ENCODE measurements at places on chromosomes 5 and 9.

DNA sequence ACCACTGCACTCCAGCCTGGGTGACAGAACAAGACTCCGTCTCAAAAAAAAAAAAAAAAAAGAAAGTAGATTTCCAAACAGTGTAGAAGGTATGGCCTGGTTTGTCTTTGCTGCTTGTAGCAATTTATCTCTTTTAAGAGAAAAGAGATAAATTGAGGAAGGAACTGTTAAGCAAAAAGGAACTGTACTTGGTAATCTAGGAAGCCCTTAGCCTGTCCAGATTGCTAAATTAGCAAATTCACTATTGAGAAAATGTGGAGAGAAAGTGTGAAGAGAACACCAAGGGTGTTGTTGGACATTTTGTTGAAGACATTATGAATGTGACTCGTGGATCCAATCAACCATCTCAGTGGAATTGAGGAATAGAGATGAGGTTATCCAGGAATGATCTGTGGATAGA lies 13.0 kb upstream of the SUSD3 start:
- no peak for DNase-seq

GRCh38 chr5:150625831-150626746 lies 14.4 kb upstream of the SYNPO start:
- peak; percentile 58 for DNase-seq

DNA sequence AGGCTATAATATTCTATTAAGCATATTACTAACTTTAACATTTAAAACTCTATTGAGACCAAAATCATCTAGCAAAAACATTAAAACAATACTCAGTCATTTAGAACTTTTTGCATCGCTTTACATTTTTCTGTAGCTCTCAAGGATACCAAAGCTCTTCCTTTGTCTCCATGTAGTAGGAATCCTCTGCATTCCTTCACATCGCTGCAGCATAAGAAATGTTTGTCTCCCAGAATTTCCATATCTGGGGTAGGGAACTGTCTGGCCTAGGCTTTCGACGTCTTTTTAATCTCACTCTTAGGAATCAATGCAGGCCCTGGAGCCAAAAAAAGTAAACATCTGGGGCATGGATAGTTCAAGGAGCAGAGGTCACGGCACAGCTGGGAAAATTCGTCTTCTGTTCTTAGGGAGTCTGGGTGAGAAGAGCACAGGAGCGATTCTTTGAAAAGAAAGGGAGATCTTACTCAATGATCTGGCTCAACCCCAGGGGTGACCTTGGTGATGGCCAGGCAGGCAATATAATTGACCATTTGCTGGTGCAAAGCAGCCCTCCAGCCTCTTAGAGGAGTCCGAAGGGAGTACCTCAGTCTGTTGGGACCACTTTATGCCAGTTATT lies 23.2 kb upstream of the RAI14 start:
- no peak for DNase-seq

- DNase-seq = no peak
These were observed 27.6 kb upstream of the TSLP start for GRCh38 chr5:111043712-111044506.

DNA sequence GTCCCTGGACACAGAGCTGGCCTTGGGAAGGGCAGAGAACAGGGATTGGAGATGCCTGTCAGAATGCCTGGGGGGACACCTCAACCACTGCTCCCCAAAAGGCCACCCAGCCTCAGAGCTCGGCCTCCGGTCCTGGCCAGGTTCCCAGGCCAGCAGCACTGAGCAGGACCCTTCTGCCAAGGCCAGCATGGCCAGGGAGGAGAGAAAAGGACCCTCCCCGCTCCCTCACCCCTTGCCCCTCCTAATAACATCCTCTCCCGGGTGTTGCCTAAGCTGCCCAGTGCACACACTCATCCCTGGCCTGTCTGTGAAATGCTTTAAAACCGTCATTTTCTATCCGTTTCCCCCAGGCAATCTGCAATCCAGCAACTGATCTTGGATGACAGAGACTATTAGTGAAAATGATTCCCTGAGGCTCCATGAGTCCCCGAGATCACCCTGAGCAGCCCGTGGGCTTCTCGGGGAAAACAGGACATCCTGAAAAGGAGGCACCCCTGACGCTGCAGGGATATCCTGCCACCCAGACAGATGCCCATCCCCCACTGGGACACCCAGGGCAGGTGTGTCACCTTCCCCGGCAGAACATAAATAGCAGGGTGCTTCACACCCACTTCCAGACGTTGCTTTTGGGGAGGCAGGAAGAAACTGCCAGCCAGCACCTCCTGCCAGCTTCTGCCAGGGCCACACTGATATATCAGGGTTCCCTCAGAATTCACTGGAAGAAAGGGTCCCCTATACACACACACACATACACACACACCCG lies 75.3 kb downstream of the ADAMTS2 start:
- DNase-seq = no peak
